Activated naive CD8-positive, alpha-beta T cell treated with anti-CD3 and anti-CD28 coated beads, Interleukin-2, amount 50 U/mL, for 16 hours (primary cell): ENCODE measurements at places on chromosomes 5 and 9.

DNA sequence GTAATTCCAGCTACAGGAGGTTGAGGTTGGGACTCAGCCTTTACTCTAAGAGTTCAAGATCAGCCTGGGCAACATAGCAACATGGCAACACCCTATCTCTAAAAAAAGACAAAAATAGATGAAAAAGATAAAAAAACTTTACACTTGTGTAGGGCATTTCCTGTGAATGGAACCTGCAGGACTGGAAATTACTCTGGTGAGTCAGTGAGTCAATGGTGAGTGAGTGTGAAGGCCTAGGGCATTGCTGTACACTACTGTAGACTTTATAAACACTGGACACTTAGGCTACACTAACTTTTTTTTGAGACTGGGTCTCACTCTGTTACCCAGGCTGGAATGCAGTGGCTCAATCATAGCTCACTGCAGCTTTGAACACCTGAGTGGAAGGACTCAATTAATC lies 19.5 kb upstream of the ARSI start:
- DNase-seq = no peak

GRCh38 chr9:112063151-112063550 lies 111.9 kb downstream of the SUSD1 start:
- DNase-seq = no peak

GRCh38 chr5:142360607-142361120 lies 35.8 kb upstream of the SPRY4 start:
- DNase-seq = no peak

GRCh38 chr5:175242207-175242606 lies 201.8 kb downstream of the DRD1 start:
- DNase-seq = no peak

GRCh38 chr5:107668154-107669095 lies 2.3 kb downstream of the EFNA5 start:
- no peak for DNase-seq

- DNase-seq = no peak
These were observed 2.0 kb upstream of the NSD1 start for GRCh38 chr5:177131352-177132135.

DNA sequence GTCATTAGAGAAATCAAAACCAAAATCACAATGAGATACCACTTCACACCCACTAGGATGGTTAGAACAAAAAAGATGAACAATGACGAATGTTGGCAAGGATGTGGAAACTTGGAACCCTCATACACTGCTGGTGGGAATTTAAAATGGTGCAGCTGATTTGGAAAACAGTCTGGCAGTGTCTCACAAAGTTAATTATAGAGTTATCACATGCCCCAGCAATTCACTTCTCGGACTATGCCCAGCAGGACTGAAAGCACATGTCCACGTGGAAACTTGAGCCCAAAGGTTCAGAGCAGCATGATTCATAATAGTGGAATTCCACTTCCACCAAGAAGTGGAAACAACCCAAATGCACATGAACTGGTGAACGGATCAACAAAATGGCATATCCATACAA lies 85.0 kb upstream of the HRH2 start:
- no peak for DNase-seq

GRCh38 chr9:132171702-132172101 lies 9.8 kb downstream of the NTNG2 start:
- no peak for DNase-seq

GRCh38 chr5:43157068-43157467 lies 35.0 kb upstream of the NIM1K start:
- no peak for DNase-seq
